ENCODE measurements at places on chromosomes 3 and 15.
A peak's percentile ranks its signal among the peaks of the same experiment; 100 is the strongest.

DNA sequence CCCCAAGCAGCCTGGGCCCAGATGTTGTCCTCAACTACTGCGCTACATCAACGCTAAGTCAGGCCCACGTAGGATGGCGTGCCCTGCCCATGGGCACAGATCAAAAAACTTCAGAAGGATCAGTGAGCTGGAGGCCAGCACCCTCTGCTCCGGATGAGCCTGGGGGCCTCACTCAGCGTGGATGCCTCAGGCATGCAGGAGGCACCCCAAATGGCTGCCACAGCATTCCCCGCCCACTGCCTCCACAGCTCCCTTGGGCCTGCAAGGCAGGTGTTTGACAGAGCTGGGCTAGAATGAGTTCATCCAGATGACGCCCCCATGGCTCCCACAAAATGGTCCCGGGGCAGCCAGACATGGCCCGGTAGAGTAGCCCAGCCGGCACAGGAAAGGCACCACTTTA lies 7.1 kb downstream of the ATP2B2 start:
- no peak for DNase-seq

- DNase-seq, result no peak
Measured at GRCh38 chr15:73704869-73705645, 20.9 kb downstream of the CD276 start.

DNA sequence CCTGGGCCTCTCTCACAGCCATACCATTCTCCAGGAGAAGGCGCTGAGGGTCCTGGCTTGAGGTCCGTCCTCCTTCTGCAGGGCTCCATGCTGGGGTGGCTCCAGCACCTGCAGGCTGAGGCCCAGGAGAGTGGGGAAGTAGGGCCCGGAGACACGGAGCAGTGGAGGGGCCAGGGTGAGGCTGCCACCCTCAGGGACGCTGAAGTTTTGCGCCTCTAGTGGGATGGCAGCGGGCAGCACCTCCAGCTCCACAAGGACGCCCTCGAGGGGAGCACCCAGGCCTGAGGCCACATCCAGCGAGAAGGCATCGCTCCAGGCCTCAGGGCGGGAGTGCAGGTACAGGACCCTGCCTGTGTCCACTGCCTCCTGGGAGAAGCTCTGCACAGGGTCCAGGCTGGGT lies 27.5 kb downstream of the CSPG4 start:
- no peak for DNase-seq

- peak; percentile 39 for DNase-seq
Measured at GRCh38 chr3:89107461-89108290, at the start of gene EPHA3. TSS of gene EPHA3 (plus strand) at chr3:89107621. CDS start at chr3:89107749, 128 bp downstream.

GRCh38 chr15:82843566-82843965 lies 34.1 kb downstream of the WHAMM start:
- no peak for DNase-seq

DNA sequence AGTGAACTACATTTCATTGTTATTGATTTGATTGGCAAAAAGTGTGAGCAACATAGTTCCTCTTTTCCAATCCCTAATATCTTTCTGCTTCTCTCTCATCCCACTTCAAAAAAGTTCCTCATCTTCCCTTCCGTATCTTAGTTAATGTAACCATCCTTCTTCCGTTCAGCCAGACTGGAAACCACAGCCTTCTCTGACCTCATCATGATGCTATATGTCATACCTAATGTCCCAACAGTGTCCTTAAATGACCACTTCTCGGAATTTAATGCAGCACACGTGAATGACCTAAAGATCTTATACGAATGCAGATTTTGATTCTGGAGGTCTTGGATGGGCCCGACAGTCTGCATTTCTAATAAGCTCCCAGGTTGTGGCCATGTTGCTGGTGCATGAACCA lies 320.3 kb upstream of the SATB1 start:
- no peak for DNase-seq

DNA sequence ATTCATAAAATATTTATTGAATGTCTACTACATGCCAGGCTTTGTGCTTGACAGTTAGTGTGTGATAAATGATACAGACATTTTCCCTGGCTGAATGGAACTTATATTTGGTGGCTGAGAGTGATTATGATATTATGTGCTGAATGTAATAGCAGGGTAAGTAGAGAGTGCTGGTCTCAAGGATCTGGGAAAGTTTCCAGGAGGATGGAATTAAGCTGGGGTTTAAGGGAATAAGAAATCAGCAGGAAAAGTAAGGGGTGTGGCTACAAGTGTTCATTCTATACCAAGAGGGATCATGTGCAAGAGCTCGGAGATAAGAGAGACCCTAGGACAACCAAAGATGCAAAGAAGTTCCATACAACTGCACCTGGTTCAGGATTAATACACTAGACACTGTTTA lies 500.1 kb upstream of the CFAP20DC start:
- no peak for DNase-seq

DNA sequence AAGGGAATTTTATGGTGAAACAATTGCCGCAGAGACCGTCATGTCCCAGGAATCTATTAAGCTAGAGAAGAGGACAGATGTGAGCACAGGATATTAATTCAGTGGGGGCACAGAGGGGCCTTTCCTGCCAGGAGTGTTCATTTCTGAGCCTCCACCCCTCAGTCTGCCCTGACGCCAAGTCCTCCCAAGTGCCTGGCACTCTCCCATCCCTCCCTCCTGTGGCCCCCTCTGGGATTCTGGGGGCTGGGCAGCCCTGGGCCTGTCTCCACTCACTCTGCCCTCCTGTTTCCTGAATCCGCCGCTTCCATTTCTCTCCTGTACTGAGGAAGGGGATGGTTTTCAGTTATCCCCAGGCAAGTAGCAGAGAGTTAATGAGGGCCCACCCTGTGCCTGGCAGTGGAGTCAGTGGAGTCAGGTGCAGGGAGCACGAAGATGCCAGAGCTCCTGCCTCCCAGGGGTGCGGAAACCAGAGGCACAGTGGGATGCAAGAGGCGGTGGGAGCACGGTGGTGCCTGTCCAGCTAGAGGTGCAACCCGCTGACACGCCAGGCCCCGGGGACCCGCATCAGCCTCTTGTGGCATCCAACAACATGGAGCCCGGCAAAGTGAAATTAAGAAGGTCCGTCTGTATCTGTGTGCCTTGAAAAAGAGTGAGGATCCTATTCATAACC lies 212.5 kb downstream of the XXYLT1 start:
- DNase-seq, result no peak

DNA sequence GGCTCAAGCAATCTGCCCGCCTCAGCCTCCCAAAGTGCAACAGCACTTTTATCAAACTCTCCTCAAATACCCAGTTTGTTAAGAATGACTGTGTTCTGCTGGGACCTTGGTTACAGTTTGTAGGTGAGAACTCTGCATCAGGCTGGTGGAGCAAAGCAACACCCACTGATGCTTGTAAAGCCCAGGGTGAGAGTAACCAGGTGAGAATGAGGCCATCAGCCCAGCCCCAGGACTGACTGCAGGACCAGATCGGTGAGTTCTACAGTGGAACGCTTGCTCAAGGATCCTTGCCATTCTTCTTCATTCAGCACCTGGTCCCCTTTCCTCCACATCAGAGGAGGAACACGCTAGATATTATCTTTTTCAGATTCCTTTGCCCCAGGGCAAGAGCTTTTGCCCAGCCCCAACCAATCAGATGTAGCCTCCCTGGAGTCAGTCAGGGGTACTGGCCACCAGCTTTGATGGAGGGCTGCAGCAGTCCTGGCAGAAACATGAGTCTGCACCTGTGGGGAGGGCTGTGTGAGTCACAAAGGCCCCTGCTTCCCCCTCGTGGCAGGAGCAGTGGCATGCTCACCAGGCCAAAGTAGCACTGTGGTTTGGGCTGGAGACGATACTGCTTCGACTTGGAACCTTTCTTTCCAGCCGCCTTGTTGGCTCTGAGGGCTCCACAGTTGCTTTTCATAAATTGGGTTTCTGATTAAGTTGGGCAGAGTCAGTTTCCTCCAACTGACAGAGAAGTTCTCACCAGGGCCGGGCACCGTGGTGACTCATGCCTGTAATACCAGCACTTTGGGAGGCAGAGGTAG lies 3.5 kb upstream of the SHISA5 start:
- DNase-seq, result no peak

DNA sequence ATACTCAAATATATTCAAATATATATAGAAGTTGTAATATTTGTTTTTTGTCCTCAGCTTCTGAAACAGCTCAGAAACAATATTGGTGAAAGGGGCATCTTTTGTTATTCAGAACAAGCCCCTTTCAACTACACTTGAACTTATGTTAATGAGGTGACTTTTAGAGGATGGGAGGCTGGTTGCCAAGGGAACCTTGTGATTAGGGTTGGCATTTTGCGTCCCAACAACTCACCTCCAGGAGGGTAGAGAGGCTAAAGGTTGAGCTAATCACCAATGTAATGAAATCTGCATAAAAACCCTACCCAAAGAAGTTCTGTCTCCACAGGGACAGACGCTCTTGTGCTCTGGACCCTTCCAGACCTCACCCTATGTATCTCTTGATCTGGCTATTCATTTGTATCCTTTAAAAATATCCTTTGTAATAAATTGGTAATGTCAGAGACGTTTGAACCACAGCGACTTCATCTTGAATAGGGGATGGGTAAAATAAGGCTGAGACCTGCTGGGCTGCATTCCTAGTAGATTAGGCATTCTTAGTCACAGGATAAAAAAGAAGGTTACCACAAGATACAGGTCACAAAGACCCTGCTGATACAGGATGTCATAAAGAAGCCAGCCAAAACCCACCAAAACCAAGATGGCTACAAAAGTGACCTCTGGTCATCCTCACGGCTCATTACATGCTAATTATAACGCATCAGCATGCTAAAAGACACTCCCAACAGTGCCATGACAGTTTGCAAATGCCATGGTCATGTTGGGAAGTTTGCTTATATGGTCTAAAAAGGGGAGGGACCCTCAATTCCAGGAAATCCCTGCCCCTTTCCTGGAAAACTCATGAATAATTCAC lies 111.1 kb downstream of the FMN1 start:
- DNase-seq, result no peak

DNA sequence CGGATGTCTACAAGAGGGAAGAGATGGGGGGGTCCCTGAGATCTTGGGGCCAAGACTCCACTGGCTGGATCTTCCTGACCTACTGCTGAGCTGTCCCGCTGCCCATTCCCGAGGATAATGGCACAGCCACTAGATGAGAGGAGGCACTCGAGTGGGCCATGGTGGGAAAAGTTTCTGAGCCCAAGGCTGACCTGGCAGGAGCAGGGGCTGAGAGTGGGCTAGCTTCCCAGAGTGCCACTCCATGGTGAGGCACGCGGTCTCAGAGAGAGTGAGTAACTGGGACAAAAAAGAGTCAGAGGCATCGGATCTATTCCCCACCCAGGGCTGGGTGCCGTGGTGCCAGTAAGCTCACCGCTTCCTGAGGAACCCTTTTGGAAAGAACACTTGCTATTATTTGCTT lies 10.9 kb downstream of the SLC51B start:
- DNase-seq, result no peak
